ENCODE measurements at places on chromosomes 6 and 20.

DNA sequence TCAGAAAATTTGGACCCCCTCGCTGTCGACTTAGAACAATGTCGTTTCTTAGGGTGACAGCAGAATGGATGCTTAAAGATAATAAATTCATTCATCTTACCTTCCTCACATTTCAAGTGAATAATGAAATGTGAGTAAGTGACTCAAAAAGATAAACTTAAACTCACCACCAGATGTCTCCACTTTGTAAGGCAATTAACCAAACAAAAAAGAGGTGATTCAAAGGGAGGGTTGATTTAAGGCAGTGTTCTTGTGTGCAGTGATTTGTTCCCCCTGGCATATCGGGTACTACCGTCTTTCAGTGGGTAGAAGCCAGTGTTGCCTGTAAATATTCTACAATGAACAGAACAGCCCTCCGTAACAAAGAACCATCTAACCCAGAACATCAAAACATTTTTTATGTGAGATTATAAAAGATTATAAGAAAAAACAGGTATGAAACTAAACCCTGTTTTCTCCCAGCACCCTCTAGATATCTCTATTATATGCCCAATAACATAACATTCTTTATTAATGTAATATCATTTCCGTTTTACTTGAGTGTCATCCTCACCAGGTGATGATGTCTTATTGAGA lies 589.7 kb downstream of the CBLN4 start:
- no peak for DNase-seq

DNA sequence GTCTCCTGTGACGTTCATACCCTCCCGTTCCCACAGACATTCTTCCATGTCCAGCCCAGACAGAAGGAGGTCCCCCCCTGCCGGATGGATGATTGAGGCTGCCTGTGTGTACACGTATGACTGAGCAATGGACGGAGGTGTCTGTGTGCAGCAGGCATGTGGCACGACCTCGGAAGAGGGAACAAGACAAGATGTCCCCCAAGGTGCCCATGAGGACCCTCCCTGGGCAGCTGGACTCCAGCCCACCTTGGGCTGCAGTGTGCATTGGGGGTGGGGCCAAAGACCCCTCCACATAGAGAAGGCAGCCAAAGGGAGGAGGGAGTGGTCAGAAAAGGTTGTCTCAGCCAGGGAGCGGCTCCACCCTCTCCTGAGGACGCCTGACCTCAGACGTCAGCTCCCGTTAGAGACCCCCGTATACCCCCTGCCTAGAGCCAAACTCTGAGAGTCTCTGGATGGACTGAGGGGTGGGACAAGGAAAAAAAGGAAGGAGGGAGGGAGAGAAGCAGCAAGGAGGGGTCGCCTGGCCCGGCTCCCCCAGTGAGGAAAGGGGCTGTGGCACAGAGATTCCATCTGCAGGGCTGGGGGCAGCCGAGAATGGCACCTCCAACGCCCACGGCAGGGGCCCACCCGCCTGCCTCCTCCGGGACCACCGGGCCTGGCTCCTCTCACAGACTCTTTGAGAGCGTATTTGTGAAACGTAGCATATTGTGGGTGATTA lies 92.9 kb upstream of the BHLHE23 start:
- DNase-seq: no peak

GRCh38 chr6:82072121-82072521 lies 175.4 kb downstream of the IBTK start:
- no peak for DNase-seq

DNA sequence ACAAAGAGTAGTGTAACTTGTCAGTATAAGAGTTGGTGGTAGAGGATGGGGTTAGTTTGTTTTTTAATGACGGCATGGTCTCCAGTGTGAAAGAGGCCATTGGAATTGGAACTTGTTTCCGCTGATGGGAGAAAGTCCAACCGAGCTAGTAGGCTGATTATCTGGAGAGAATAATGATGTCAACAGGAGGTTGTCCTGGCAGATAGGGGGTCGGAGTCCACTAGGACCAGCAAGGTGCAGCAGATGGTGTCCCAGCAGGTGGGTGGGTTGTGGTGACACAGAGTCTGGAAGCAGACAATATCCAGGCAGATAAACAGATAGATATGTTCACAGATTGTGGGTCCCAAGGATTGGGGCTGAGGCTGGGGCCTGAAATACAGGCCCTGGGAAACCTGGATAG lies 35.1 kb downstream of the PKIB start:
- DNase-seq: no peak

DNA sequence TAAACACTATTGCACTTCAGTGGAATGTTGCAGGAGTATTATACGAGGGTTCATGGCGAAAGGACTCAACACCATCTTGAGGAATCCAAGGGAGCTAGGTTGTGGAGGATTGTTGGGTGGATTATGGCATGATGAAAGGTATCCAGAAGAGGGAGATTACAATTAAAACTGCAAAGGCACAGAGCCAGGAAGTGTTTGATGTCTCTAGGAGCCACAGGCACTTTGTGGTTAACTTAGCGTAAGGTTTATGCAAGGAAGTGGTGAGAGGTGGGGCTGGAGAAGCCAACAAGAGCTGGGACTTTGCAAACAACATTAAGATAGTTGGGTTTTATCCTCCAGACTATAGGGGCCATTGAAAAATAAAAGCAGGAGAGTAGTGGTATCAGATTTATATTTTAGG lies 86.6 kb upstream of the TPD52L1 start:
- DNase-seq: no peak

GRCh38 chr20:52804497-52805295 lies 167.5 kb upstream of the TSHZ2 start:
- DNase-seq: no peak

GRCh38 chr6:157487110-157487773 lies 106.3 kb downstream of the ZDHHC14 start:
- no peak for DNase-seq

DNA sequence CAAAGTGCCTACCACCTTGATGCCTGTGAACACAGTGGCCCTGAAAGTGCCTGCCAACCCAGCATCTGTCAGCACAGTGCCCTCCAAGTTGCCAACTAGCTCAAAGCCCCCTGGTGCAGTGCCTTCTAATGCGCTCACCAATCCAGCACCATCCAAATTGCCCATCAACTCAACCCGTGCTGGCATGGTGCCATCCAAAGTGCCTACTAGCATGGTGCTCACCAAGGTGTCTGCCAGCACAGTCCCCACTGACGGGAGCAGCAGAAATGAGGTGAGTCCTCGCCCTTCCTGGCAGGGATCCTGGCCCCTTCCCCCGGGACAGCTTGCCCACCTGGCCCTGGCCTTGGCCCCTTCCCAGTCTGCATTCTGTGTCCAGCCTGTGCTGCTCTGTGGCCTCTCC lies 17.9 kb downstream of the MAVS start:
- no peak for DNase-seq

GRCh38 chr6:7673063-7673536 lies 52.8 kb upstream of the BMP6 start:
- no peak for DNase-seq

GRCh38 chr6:42970871-42971612 lies 7.9 kb downstream of the PEX6 start:
- DNase-seq: no peak

GRCh38 chr20:46330072-46330763 lies 21.9 kb upstream of the CDH22 start:
- no peak for DNase-seq

- no peak for DNase-seq
Measured at GRCh38 chr6:113011389-113011788, 664.3 kb downstream of the RFPL4B start.

DNA sequence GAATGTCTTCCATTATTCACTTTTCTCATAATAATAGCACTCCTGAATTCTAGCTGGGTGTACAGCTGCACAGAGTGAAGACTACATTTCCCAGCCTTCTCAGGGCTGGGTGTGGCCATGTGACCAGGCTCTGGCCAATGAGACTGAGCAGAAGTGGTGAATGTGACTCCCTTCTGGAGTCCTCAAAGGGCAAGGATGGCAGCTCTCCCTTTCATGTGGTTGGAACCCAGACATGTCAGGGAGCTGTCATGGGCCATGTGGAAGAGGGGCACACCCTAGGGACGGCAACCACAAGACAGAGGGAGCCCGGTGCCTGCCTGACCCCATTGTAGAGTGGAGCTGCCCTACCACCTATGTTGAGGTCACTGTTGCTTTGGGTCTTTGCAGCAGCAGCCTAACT lies 312.8 kb upstream of the SULF2 start:
- DNase-seq: no peak

DNA sequence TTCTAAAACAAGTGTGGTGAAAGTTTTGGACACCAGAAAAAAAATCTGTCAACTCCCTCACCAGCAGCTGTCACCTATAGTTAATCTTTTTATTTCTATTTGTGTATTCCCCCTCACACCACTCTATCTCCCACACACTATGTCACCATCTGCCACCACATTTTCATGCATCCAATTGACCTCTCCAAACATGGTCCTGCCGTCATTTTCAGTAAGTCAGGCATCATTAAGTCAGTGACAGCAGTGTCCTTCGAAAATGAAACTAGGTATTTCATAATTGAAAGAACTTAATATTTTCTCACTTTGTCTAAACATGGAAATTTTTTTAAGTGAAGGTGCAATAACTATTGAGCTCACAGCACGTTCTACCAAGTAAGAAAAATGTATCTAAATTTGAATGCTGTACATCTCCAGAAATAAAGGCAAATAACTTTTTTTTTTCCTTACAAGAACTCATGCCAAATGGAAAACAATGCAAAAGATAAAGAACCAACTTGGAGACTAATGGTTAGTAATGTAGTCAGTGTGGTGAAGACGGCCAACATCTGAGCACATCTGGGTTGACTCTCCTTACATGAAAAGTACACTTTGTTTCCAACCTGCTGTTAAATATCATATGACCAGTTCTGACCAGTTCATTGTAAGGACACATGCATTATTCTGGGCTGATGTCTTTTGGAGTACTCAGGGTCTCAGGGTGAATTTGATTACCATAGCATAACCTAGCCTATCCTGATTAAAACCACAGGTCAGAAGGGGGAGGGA lies 623.3 kb upstream of the MANEA start:
- DNase-seq: no peak

- no peak for DNase-seq
Measured at GRCh38 chr6:105688573-105688972, 285.7 kb upstream of the PREP start.

- no peak for DNase-seq
Measured at GRCh38 chr6:7580927-7581618, 8.9 kb upstream of the SNRNP48 start.

DNA sequence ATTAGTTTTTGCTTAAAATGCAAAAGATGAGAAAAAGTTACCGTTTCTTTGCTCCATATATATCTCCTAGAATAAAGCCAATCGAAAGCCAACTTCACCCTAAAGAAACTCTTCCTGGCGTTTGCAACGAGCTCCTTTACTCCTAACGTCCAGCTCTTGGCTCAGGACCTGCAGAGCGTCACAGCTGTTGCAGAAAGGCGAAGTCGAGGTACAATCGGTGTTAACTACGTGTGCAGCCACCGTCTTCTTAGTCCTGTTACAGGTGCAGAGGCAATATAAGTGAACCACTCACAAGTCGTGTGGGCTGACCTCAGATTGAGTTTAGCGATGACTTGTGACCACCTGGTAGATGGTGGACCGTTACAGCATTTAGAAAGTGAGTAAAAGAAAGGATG lies 113.1 kb downstream of the TRIM27 start:
- DNase-seq: no peak

- DNase-seq: no peak
Measured at GRCh38 chr6:9801249-9801754, 613.6 kb downstream of the TFAP2A start.

DNA sequence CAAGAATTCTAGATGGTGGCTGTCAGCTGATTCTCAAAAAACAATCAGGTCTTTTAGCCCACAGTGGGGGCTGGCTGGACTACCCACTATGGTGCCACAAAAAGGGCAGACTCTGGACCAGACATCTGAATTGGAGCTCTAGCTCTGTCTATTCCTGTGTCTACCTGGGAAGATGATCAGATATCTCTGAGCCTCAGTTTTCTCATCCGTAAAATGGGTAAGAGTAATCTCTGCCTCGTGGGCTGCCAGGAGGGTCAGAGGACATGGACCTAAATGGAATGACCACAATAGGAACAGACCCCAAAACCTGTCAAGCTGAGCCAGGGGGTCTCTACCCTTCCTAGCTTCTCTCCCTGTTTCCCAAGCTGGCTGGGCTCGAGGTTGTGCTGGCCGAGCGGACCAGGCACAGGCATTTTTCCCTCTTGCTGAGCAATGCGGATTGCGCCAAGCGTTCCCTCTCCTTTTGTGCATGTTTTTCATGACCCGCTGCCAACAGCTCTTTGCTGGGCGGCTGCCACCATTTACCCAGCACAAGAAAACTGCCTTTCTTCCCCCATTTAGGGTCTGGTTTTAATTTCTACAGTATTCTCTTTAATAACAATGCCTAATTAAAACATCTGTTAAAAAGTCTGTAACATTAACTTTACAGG lies 74.7 kb upstream of the MAFB start:
- no peak for DNase-seq

DNA sequence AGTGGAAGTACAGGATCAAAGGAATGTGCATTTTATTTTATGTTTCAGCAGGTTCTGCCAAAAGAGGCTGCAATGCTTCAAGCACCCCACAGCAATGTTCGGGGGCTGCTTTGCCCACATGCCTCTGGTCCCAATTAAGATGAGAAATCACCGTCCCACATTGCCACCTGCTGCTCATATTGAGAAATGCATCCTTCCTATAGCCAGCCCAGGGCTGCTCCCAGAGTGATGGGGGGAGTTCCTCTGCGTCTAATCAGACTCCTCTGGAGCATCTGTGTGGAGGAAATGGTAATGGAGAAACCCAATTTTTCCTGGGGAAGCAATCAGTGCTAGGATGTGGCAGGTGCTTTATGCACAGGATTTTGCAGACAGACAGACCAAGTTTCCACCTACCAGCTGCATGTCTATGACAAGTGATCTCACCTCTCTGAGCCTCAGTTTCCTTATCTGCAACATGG lies 33.7 kb downstream of the PTGIS start:
- DNase-seq: peak; percentile 36

DNA sequence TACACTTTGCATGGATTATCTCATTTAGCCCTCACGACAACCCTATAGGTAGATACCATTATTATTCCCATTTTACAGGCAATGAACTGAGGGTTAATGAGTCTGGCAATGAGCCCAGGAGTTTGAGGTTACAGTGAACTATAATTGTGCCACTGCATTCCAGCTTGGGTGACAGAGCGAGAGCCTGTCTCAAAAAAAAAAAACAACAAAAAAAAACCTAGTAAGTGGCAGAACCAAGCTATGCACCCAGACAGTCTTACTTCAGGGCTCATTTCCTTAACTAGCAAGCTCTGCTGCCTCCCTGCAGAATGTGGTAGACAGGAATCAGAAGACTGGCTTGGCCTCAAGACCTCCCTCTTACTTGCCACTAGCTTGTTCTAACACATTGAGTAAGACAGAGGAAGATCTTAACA lies 71.9 kb upstream of the RREB1 start:
- DNase-seq: no peak
